ENCODE measurements at places on chromosomes 4 and X. TPM values are rescaled to one million over a fixed set of nuclear protein-coding genes. Genes with fewer than 3 reads are reported as not detected.

- DNase-seq: no peak
Measured at GRCh38 chrX:31333165-31333831, 261.5 kb upstream of the FTHL17 start.

GRCh38 chrX:38930474-38930873 is 129.2 kb downstream of the MID1IP1 start:
- DNase-seq: no peak

DNA sequence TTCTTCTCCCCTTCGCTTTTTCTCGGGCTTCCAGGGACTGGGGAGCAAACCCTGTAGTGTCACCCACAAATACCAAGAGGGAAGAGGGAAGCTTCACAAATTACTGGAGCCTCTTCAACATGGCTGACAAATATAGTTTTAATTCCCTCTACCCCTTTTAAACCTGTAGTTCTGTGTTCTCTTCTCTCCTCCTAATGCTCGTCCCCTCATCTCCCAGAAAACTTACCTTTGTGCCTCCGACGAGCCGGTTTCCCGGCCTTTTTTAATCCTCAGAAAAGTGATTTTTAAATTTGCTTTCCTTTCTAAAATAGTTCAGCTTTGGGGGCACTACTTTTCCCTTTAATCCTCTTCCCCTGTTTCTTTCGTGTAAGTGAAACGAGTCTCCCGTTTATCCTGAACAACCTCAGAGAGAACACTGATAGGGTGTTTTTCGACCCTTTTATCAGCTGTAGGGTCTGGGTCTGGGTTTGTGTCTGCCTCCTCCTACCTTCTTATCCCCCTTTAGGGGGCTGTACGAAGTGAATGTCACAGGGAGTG is 408 bp downstream of the TET2 start:
- DNase-seq: no peak

The DCAF4L1 gene
- total RNA-seq: not detected
